Stimulated activated CD4-positive, alpha-beta T cell treated with anti-CD3 and anti-CD28 coated beads, Interleukin-15, amount 100 ng/mL, for 24 hours (primary cell): ENCODE measurements at places on chromosomes 4 and X.

- no peak for DNase-seq
Observed at GRCh38 chr4:72631296-72631695, 62.3 kb upstream of the ADAMTS3 start.

DNA sequence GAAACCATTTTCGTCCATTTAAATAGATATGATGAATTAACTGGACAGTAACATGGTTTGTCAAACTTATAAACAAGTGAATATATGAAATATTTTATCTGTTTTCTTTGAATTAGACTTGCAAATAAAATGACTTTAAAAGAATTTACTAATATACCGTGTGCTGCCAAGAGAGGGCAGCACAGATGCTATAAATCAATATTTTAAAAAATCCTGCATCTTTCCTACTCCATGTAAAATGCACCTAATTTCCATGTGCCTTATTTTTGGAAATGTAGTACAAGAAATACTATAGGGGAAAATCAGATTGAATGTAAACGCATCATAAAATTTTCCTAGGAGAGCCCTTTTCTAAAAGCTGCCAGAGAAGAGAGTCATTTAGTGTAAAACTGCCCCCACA is 62.2 kb downstream of the PRKX start:
- no peak for DNase-seq

- no peak for DNase-seq
Observed at GRCh38 chrX:56727531-56727930, 1.5 kb upstream of the NBDY start.

- DNase-seq: no peak
Observed at GRCh38 chrX:27549688-27550087, 40.5 kb upstream of the DCAF8L2 start.

- DNase-seq: no peak
Observed at GRCh38 chrX:7294483-7294882, 146.5 kb upstream of the PUDP start.

GRCh38 chrX:132393992-132394391 is 94.8 kb downstream of the MBNL3 start:
- DNase-seq: no peak

GRCh38 chrX:119194621-119195020 is 41.5 kb upstream of the PGRMC1 start:
- DNase-seq: no peak

GRCh38 chr4:170853422-170854021 is 763.8 kb upstream of the AADAT start:
- DNase-seq: peak; percentile 34

DNA sequence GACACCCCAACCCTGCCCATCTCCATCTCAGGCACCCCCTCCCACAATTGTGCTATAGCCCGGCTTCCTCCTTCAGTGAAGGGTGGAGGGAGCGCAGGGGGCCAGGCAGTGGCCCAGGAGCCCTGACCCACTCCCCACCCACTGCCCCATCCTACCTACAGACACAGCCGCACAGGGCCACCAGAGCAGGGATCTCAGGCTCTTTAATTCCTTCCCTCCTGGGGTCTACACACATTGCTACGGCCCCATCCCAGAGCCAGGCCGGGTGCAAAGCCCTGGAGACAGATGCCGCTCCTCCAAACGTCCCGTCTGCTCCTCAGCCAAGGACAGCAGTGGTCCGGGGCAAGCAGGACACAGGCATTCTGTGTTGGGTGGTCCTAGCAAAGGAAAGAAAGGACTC is 12.8 kb upstream of the DUSP9 start:
- DNase-seq: no peak

DNA sequence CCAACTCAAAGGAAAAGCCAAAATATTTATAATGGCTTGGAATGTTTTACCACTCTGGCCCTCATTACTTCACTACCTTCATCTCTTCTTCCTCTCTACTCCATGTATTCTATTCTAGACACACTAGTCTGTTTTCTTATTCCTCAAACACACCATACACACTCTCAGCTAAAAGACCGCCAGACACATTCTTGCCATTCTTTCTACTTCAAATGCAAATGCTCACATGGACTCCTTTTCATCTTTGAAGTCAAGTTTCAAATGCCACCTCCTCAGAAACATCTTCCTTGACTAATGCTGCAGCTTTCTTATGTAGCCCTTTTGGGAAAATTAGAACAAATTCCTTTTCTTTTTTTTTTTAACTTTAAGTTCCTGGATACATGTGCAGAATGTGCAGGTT is 412.9 kb upstream of the FMR1 start:
- DNase-seq: no peak

DNA sequence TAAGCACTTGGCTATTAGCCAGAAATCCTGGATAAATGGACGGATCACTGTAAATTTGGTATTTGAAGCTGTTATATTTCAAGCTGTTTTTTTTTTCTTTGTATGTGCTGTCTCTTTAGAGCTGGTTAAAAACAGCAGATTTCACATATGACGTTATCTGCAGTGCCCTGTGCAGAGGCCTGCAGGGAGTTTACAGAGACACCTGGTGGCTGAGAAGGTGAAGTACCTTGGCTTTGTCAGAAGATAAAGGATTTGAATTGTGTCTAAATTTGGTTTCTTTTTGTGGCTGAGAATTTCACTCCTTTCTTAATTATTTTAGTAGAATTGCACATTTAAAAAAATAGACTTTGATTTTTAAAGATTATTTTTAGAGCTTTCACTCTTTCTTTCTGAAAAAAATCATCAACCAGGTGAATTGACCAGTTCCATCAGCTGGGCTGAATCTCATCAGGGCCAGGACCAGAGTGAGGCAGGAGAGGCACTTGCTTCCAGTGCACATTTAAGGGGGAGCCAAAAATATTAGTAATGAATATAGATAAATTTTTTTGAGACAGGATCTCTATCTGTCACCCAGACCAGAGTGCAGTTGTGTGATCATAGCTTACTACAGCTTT is 9.6 kb upstream of the CHRNA9 start:
- DNase-seq: peak; percentile 70

- DNase-seq: no peak
Observed at GRCh38 chr4:189787216-189788031, 153.2 kb upstream of the FRG1 start.

GRCh38 chr4:8136529-8136928 is 22.1 kb downstream of the ABLIM2 start:
- no peak for DNase-seq
